ENCODE measurements at places on chromosomes 12 and 14.

DNA sequence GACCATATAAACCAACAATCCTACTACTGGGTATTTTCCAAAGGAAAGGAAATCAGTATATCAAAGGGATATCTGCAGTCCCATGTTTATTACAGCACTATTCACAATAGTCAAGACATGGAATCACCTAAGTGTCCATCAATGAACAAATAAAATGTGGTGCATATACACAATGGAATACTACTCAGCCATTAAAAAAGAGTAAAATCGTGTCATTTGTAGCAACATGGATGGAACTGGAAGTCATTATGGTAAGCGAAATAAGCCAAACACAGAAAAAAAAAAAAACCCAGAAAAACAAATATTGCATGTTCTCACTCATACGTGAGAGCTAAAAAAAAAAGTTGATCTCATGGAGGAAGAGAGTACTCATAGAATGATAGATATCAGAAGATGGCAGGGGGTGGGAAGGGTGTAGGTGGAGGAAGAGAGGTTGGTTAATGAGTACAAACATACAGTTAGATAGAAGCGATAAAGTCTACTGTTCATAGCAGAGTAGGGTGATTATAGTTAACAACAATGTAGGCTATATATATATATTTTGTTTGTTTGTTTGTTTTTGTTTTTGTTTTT is 49.3 kb downstream of the BCAT1 start:
- no peak for DNase-seq

DNA sequence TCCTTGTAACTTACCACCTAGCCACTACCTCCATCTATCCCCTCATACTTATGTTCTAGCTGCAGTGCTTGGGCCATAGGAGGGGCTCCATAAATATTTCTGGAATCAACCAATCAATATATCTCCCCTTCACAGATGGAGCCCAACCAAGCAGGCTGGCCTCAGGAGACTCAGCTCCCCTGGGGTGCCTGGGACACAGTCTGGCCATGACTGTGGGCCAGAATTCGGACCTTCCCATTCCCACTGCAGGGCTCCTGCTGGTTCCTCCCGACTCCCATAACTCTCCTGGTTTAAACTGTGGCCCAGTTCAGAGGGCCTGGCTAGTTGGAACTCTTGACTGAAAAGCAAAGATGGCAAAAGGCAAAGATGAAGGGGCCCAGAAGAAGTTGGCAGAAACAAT is 13.0 kb downstream of the TTC7B start:
- DNase-seq: no peak

DNA sequence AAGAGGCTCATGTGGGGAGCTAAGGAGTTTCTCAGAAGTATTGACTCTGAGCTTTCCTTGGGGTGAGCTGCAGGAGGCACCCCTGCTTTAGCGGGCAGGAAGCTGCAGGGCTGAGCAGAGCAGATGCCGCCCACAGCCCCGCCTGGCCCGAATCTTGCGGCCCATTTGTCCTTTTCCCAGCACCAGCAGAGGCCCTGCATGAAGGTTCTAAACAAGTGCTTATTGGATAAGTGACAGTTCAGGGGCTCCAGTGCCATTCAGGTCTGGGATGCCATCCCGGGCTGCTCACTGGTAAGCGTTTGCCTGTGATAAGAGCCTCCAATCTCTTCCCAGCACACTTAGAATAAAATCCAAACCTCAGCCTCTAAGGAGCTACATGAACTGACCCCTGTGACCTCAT is 11.4 kb downstream of the RILPL1 start:
- no peak for DNase-seq

GRCh38 chr12:3081886-3082285 is 4.7 kb downstream of the TSPAN9 start:
- DNase-seq: no peak

DNA sequence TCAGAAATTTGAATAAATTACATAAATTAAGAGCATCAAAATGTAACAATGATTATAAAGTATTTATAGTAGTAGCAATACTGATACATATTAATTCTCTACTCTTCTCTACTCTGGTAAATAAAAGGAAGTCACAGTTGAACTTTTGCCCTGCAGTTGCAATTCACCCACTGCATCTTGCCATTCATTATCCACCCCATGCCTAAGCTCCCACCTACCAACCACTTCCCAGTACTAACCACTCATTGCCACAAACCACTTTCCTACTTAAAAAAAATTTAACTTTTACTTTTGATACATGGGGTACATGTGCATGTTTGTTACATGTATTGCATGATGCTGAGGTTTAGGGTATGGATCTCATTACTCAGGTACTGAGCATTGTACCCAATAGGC is 174.0 kb downstream of the RASSF9 start:
- no peak for DNase-seq

GRCh38 chr14:49553892-49554291 is 32.3 kb downstream of the RPS29 start:
- DNase-seq: no peak

DNA sequence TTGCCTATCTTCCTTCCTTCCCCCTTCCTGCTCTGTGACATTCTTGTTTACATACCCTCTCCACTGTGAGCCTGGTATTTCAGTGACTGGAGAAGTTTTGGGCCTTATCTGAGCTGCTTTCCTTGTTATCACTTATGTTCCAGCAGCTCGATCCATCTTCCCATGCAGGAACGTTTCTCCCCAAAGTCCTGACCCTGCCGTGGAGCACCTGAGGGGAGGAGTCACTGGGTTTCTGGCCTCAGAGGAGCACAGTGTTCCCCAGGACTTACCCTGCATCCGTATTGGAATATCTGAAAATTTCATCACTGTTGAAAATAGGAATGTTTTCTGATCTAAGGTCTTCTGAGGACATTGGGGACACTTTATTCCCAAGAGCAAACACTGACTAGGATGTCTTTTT is 141.8 kb downstream of the CACNA1C start:
- DNase-seq: no peak

DNA sequence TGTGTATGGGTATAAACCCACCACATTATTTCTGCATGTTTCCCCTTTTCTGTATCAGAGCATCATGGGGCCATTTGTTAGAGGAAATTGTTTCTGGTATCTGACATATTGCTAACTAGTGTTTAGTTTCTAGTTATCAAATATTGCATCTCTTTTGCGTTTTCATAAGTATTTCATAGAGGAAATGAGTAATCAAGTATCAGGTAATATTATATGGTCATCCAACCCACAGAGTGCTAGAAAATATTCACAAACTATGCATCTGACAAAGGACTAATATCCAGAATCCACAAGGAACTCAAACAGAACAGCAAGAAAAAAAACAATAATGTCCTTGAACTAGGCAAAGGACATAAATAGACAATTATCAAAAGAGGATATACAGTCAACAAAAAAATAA is 258.9 kb upstream of the LRIG3 start:
- no peak for DNase-seq

DNA sequence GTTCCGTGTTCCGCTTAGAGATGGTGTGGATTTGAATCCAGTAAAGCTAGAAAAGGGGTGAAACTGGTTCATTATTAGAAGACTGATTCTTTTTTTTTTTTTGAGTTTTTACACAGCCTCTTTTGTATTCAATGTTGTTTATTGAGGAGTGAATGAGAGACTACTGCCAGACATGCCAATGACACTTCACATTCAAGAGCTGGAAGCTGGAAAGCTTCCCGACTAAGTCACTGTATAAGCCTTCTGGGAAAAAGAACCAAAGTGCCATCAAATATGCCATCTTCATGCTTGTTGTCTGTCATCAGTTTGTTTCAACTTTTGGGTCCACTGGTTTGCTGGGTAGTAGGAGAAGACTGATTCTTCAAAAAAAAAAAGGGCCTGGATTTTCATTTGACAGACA is 164.8 kb downstream of the ATP23 start:
- DNase-seq: no peak

- DNase-seq: no peak
Measured at GRCh38 chr14:61266891-61267740, 14.0 kb downstream of the TMEM30B start.

DNA sequence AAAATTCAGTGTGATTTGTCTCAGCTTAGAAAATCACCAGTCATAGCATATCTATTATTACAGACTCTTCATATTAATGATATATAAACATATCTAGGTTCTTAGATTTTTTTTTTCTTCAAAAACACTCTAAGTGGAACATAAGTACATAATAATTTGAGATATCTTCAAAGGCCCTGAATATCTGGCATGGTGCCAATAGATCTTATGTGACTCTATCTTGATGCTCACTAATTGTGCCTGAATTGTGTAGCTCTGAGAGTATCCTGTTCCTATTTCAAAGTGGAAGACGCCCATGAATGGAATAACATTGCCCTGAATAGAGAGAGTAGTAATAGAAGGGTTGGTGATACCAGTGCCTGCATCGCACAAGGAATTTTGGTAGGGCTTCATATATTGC is 1312.7 kb upstream of the USP15 start:
- no peak for DNase-seq

GRCh38 chr14:28896337-28896736 is 129.8 kb downstream of the FOXG1 start:
- no peak for DNase-seq

DNA sequence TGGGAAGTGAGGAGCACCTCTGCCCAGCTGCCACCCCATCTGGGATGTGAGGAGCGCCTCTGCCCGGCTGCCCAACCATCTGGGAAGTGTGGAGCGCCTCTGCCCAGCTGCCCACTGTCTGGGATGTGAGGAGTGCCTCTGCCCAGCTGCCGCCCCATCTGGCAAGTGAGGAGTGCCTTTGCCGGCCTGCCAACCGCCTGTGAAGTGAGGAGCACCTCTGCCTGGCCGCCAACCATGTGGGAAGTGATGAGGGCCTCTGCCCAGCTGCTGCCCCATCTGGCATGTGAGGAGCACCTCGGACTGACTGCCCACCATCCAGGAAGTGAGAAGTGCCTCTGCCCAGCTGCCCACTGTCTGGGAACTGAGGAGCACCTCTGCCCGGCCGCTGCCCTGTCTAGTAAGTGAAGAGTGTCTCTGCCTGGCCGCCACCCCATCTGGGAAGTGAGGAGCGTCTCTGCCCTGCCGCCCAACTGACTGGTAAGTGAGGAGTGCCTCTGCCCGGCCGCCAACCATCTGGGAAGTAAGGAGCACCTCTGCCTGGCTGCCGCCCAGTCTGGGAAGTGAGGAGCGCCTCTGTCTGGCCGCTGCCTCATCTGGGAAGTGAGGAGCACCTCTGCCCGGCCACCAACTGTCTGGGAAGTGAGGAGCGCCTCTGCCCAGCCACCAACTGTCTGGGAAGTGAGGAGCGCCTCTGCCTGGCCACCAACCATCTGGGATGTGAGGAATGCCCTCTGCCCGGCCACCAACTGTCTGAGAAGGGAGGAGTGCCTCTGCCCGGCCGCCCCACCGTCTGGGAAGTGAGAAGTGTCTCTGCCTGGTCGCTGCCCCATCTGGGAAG is 22.6 kb downstream of the FAR2 start:
- no peak for DNase-seq

DNA sequence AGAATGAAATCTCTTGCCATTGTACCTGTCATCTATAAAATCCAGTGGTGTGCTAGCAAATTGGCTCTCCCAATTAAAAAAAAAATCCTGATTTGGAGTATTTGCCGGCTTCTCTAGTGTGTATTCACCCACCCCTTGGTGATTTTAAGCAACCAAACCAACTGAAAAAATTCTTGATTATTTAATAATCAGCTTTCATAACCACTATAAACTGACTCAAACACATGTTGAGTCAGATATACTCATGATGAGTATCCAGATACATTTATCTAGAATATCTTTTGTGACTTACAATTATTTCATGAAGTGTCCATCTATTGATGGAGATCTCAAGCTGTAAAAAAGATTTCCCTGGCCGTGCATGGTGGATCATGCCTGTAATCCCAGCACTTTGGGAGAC is 205.4 kb downstream of the RASSF9 start:
- no peak for DNase-seq
